Heart left ventricle (tissue), 16 donors: ENCODE measurements at places on chromosomes 1 and 21.

GRCh38 chr21:27422435-27422834 is 455.5 kb upstream of the ADAMTS5 start:
- DNase-seq = no peak

- DNase-seq = no peak
These were observed 71.5 kb downstream of the IFI44 start for GRCh38 chr1:78721136-78721535.

- DNase-seq = no peak
These were observed 22.9 kb downstream of the ASAP3 start for GRCh38 chr1:23461050-23461449.

- DNase-seq = no peak
These were observed 19.7 kb upstream of the RGS7 start for GRCh38 chr1:241376701-241377100.

- no peak for DNase-seq
These were observed 89.4 kb downstream of the TBX15 start for GRCh38 chr1:118898712-118899111.

DNA sequence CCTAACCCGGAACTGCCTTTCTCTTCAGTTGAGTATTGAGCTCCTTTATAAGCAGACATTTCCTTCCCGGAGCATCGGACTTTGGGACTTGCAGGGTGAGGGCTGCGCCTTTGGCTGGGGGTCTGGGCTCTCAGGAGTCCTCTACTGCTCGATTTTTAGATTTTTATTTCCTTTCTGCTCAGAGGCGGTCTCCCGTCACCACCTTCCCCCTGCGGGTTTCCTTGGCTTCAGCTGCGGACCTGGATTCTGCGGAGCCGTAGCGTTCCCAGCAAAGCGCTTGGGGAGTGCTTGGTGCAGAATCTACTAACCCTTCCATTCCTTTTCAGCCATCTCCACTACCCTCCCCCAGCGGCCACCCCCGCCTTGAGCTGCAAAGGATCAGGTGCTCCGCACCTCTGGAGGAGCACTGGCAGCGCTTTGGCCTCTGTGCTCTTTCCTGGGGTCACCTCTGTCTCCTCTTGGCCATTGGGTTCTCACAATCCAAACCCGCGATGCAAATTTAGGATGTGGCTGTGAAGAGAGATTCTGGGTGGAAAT is 3.7 kb downstream of the OLIG2 start:
- no peak for DNase-seq

DNA sequence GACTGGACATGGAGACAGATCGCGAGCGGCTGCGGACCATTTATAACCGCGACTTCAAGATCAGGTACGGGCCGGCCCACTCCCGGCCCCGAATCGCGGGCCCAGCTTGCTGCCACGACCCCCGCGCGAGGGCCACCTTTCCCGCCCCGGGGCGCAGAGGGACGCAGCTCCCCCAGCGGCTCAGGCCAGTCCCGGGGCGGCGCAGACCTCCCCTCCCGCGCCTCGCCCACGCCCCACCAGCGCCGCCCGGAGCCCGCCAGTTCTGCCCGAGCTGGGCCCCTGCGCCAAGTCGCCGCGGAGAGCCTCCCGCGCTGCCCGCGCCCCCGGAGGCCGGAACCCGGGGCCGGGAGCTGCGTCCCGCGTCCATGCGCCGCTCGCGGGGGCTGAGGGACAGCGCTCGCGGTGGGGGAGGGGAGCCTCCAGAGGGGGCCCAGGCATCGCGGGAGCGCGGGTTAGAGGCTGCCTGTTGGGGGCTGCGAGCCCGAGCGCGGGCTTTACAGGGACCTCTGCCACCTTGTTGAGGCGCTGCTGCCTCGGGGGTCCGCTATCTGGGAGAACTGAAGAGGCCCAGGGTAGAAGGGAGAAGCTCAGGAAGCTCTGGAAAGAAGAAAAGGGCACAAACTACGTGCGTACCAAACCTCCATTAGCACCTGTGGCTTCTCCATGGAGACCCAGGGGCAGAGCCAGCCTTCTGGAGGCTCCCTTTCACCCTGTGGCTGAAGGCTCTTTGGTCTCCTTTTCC is 698 bp downstream of the MOV10 start:
- DNase-seq = peak; percentile 63
